ENCODE measurements at places on chromosomes 12 and 14.

- no peak for DNase-seq
Observed at GRCh38 chr14:103854822-103855733, 7.7 kb upstream of the PPP1R13B start.

DNA sequence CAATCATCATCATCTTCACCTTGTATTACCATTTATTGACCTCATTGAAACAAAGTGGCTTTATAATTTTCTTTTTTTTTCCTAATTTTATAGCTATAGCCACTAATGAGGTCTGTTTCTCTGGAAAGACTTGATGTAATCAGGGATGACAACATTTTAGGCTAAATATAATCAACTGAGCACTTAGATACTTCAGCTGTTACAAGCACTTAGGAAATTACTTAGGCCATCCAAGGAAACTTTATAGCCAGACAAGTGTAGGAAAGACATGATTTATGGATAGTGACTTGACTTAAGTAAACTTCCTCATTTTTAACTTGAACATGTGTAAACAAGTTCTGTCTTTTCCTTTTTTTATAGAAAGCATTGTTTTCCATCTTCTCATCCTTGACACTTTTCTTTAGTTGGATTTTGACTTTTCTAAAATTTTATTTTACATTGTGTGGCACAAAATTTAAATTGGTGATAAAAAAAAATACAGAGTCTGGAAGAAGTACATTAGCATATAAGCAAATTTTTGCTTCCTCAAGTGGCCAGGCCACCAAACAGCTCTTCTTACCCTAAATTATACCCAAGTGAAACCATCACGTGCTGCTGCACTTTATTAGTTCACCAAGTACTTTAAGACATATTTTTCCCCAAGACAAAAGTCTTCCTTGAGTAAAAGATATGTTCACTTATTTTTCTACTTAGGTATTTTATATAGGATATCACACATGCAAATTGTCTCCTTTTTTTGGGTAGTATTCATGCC is 15.1 kb downstream of the CPNE8 start:
- no peak for DNase-seq

DNA sequence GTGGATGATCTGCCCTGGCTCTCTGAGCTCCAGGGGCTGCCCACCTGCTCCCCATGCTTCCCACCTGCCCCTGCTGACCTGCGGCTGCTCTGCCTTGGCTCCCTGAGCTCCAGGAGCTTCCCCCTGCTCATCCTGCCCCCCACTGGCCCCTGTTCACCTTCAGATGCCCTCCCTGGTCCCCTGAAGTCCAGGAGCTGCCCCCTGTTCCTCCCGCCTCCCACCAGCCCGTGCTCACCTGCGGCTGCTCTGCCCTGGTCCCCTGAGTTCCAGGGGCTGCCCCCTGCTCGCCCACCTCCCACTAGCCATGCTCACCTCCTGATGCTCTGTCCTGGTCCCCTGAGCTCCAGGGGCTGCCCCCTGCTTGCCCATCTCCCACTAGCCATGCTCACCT is 219.7 kb downstream of the TMEM121 start:
- no peak for DNase-seq

DNA sequence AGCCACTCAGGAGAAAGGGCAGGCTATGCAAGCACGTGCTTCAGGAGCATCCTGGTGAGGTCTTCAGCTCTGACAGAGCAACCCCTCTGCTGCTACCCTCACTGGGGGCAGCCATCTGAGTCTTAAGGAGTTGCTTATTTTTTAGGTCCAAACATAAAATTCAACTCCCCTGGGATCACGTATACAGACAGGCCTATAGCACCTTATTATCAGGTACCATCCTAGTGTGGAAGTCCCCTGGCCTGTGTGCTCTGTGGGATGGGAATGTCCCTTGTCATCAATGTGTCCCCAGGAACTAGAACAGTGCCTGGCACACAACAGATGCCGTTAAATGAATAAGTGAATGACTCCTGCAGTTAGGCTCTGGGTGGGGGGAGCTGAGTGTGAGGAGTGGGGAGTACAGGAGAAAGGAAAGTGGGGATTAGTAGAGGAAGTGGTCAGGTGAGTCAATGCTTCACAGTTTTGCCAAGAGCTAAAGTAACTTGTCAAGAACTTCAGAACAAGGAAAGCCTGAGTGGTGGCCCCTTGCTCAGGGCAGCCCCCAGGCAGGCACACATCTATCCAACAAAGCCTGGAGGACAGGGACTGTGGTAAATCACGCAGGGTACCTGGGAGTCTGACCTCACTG is 33.5 kb downstream of the DAD1 start:
- no peak for DNase-seq

DNA sequence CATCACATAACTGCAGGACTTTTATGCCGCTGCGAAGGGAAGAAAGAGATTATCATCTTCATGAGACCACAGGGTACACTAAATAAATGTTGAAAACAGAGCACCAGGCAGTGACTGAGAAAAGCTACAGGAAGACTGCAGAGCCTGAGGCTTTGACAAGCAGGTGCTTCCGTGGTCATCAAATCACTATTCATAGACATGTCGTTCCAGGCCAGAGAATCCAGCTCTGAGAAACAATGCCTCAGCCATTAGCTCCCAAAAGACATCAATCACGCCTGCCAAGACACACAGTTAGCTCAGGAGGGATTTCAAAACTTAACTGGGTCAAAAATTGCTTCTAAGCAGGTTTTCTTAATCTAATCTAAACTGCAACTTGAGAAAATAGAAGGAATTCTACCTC is 47.2 kb upstream of the GARIN6 start:
- no peak for DNase-seq

DNA sequence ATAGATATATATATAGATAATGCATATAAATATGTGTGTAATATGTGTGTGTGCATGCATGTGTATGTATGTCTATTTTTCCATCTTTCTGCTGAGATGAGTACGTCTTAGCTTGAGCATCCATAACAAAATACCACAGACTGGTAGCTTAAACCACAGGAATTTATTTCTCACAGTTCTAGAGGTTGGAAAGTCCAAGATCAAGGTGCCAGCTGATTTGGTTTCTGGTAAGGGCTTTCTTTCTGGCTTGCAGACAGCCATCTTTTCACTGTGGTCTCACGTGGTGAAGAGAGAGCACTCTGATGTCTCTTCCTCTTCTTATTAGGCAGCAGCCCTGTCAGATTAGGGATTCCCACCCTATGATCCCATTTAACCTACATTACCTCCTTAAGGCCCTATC is 47.3 kb downstream of the ACSM4 start:
- DNase-seq: no peak

- no peak for DNase-seq
Observed at GRCh38 chr14:59055006-59055405, 133.5 kb upstream of the DAAM1 start.

DNA sequence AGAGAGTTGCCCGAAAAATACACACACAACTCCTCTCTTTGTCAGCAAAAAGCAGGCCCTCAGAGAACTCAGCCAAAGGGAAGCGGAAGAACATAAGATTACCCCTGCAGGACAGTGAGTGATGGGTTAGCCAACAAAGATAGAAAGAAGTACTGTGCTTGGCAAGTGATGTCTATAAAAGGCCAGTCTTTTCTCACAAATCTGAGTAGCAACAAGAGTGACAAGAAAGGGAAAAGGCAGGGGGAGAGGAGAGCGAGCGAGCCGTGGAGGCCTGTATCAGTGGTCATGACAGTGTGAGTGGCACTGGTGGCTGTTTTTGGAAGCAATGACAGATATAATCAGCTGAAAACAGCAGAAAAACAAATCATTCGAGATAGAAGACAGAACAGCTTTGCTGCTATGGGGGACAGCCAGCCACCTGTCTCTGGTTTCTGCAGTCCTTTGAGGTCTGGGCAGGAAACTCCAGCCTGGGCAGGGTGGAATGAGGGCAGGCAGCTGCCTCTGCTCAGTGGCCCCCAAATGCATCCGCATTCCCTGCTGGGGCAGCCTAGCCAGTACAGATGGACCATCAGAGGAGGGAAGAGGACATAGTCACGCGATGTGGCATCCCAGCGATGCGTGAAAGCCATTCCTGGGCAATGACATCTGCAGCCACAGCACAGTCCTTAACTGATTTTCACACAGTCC is 74.7 kb downstream of the TRIM9 start:
- no peak for DNase-seq

GRCh38 chr12:10590966-10591365 is 22.4 kb downstream of the MAGOHB start:
- DNase-seq: no peak
